Hematopoietic multipotent progenitor cell treated with erythropoietin and hydrocortisone succinate and interleukin-3 and kit ligand, for 15 days (in vitro differentiated cells): ENCODE measurements at places on chromosomes 11 and 22.
A peak's percentile ranks its signal among the peaks of the same experiment; 100 is the strongest.

DNA sequence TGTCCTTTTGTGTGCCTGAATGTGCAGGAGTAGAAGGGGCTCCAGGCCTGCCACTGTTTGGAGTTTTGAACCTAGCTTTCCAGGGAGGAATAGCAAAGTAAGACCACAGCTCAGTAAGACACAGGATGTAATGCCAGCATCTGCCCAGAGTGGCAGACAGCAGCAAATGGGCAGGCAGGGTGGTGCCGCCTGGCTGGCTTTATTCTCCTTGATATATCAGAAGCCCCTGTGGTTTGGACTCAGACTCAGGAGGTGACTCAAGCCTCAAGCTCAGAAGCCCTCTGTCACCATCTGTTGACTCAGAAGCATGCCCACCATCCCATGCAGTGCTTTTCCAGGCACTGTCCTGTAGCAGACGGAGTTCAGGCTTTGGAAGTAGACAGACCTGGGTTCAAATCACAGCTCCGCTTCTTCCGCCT lies 72.7 kb upstream of the TTC12 start:
- no peak for DNase-seq

DNA sequence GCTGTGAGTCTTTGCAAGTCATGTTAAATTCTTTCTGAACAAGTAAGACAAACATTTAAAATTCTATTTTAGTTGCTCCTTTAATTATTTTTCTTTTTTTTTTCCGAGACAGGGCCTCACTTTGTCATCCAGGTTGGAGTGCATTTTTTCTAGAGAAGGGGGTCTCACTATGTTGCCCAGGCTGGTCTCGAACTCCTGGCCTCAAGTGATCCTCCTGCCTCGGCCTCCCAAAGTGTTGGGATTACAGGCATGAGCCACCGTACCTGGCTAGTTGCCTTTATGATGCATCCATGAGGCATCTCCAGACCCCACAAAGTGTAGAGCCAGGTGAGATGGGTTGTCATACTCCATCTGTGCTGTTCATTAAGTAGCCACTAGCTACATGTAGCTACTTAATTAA lies 4.4 kb downstream of the ATXN10 start:
- no peak for DNase-seq

DNA sequence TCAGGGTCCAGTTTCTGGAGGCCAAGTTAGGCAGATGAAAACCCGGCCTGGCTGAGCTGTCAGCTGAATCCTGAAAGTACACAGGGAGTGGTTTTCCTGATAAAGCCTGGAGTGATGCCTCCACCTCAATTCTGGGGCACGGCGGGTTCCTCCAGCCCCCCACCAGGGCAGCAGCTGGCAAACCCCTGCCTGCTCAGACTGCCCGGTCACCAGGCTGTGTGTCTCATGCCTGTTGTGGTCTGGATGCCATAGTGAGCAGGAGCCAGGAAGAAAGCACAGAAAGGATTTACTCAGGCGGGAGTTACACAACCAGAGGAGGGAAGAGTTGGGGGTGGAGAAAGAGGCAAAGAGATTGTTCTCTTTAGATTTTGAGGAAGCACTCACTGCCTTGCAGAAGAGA lies 119.9 kb upstream of the RASSF10 start:
- no peak for DNase-seq

- no peak for DNase-seq
Observed at GRCh38 chr22:35334004-35334403, 34.3 kb downstream of the TOM1 start.

- no peak for DNase-seq
Observed at GRCh38 chr22:49355211-49355920, 472.3 kb downstream of the BRD1 start.

GRCh38 chr22:41397143-41397811 lies 15.5 kb downstream of the TEF start:
- no peak for DNase-seq

- DNase-seq: no peak
Observed at GRCh38 chr11:119513131-119513805, 90.3 kb upstream of the THY1 start.

- no peak for DNase-seq
Observed at GRCh38 chr11:94773842-94774241, 5.7 kb downstream of the AMOTL1 start.

- DNase-seq: no peak
Observed at GRCh38 chr11:97354026-97354425, 964.2 kb downstream of the JRKL start.

GRCh38 chr11:35063488-35063931 lies 75.5 kb upstream of the CD44 start:
- no peak for DNase-seq

DNA sequence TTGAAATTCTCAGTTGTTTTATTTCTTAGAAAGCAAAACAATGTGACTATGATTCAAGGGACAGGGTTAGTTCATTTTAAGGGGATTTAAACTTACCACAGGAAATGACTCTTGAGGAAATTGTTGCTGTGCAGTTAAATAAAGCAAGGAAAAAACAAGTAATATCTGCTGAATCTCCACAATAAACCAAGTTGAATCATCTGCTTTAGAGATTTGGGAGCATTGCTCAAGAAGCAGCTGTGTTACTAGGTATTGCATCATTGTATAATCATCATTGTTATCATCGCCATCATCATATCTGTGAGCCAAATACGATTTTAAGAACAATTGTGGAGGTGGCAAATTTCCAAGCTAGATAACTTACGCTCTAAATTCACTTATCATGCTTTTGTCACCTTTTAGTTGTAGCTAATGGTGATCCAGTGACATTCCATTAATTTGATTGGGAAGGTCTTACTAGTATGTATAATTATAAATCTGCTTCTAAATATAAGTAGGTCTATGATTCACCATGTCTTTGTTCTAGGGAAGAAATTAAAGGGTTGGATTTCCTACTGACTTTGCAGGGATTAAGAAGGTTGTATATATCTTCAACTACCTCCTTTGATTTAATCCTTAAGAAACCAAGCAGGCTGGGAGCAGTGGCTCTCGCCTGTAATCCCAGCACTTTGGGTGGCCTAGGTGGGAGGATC lies 19.9 kb downstream of the MMP10 start:
- no peak for DNase-seq

GRCh38 chr11:120339394-120339890 lies 3.2 kb downstream of the ARHGEF12 start:
- peak; percentile 96 for DNase-seq

DNA sequence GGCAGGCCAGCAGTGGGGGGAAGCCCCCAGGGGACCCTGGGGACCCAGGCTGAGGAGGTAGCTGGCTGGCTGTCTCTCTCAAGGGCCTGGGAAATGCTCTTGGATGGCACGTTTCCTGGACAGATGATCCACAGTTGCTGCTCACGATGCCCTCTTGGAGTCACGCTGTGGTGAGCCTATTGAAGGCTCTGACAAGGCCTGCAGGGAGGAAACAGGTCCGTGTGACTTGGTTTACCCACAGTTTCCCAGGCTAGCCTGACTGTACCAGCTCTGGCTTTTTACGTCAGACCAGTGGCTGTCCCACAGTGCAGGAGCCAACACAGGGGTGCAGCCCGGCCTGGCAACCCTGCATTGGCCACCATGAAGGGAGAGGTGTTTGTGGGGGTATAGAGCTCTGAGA lies 29.2 kb upstream of the PPARA start:
- DNase-seq: no peak

DNA sequence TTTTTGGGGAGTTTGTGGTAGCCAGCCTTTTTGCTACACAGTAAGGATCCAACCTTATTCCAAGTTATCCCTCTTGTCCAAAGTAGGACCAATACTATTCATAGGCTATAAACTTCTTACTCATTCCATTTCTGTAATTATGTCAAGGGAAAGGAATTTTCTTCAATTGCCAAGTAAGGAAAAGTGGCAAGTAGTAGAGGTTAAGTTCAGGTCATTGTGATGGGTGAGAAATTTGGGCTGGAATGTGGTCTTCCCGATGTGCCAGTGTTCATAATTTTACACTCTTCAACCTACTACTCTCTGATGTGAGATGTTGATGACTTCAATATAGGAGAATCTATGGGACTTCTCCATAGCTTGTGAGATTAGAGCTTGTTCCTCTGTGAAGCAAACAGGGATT lies 648.8 kb downstream of the METTL15 start:
- no peak for DNase-seq

DNA sequence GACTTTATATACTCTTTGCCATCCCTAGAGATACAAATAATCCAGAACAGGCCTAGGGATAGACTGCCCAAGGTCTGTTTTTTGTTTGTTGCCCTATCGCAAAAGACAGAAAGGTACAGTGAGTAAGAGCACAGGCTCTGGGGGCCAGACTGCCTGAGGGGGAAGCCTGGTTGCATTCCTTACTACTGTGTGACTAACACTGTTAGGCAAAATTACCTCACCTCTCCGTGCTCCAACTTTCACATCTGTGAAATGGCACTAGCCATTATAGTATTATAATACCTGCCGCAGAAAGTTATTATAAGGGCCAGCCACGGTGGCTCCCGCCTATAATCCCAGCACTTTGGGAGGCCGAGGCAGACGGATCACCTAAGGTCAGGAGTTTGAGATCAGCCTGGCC lies 14.5 kb downstream of the SLC35F2 start:
- no peak for DNase-seq

- DNase-seq: no peak
Observed at GRCh38 chr11:20035701-20036601, 124.3 kb downstream of the DBX1 start.

- no peak for DNase-seq
Observed at GRCh38 chr22:26825960-26826935, 168.9 kb downstream of the MIAT start.

DNA sequence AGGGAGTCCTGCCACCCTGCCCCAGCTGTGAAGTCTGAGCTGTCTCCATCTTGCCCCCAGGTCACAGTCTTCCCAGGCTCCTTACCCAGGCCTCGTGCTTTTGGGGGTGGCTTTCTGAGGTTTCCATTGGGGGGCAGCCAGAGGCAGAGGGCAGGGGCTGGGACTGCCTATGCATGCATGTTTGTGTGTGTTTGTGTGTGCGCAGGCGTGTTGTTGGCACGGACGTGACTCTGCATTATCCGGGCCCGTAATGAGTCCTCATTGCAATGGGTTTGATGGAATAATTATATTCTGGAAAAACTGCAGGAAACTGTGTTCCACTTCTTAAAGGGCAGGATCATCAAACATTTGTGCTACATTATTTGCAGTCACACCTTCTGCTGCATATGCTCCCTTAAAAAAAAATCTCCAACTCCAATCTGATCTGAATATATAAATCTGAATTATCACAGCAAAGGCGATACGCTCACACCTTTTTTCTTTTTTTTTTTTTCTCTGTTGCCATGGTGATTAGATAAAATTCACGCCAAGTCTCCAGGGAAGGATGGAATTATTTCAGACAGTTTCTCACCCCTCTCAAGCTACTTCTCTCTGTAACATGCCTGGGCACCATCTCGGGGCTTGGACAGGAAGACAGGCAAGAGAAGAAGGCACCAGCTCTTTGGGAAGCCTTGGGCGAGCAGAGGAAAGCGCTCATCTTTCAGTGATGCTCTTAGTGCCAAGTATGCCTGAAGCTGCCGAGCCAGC lies 45.9 kb downstream of the DSCAML1 start:
- no peak for DNase-seq

GRCh38 chr11:13169709-13170108 lies 107.9 kb upstream of the BMAL1 start:
- no peak for DNase-seq

- DNase-seq: no peak
Observed at GRCh38 chr11:97502201-97502600, 1112.4 kb downstream of the JRKL start.

DNA sequence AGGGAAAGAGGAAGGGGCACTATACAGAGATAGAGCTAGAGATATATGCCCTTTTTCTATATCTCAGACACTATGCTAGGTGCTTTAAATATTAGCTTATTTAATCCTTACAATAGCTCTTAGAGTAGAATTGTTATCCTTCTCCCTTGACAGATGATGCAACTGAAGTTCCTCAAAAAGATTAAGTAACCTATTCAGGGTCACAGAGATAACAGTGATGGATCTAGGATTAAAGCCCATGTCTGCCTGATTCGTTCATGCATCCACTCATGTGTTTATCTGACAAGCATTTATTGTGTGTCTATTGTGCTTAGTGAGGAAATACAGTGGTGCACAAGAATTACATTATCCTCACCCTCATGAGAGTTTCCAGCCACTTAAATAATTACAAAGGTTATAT lies 8.7 kb downstream of the CCDC83 start:
- no peak for DNase-seq
